HS-27A (cell line): ENCODE measurements at places on chromosomes 5 and 9.

- no peak for DNase-seq
Observed at GRCh38 chr5:173612948-173613347, 3.5 kb downstream of the BOD1 start.

DNA sequence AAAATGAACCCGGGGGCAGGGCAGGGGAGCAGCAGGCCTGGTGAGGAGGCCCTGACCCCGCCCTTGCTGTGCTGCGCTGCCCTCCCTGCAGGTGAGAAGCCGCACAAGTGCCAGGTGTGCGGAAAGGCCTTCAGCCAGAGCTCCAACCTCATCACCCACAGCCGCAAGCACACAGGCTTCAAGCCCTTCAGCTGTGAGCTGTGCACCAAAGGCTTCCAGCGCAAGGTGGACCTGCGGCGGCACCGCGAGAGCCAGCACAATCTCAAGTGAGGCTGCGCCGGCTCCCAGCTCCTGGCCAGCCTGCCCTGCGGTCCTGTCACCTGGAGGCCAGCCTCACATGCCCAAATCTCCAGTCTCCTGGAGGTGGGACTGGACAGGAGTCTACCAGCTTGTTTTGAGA lies 12.3 kb downstream of the GFI1B start:
- no peak for DNase-seq

GRCh38 chr5:57529864-57530263 lies 47.3 kb upstream of the ACTBL2 start:
- no peak for DNase-seq

DNA sequence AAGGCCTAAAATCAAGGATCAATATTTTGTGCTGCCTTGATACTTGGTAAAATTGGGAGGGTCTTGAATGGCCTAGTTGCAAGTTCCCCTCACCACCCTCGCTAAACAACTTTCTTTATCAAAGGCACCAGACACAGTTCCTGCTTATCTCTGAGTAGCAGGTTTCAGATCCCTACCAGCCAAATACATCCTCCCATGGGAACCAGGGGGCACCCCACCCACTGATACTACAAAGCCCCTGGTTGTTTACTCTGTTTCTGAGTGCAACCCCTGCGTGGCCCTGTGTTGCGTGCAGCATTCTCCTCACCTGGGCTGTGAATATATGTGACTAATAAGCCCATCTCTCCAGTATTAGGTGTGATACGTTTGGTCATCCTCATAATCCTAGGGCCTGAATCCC lies 314.9 kb downstream of the DRD1 start:
- no peak for DNase-seq

DNA sequence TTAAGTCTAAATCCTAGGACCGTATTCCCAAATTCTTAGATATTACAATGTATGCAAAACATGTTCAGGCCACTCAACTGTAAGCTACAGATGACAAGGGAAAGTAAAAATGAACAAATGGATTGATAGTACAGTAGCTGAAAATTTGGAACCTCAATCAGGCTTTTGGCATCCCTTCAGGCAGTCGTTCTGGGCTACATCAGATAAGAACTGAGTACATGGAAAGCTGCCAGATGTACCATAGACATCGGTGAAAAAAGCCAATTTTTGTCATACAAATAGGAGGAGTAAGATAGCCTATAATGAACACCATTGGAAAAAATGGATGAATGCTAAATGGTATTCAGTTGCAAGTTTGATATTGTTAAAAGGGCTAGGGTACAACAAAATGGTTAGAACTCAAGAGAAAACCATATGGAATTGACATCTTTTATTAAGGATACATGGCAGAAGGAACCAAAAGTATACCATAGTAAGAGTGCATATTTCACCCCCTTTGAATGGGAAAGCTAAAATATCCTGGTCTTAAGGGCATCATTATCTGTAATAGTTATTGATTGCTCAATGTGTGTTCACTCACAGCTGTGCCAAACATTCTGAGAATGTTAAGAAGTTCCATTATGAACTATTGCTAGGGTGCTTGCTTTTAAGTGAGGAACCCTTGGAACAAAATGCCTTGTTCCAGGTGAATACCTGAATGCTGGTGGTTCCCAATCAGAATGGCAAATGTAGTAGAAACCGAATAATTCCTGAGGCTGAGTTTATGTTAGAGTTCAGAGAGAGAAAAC lies 86.4 kb downstream of the NR3C1 start:
- no peak for DNase-seq

DNA sequence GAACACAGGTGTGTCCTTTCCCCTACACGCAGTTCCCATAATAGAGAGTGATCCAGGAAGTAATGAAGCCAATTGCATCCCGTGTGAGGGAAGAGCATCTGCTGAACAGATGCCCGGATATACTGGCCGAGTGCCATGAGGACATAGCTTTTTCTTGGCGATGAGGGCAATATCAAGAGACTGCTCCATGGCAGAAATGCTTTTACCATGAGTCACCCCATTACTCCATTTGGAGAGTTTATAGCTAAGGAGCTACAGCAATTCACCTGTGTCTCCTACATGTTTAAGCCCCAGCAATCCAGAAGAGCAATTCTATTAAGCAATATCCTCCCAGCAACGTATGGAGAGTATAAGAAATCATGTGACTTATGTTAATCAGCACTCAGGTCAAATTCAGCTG lies 222.0 kb upstream of the KLF4 start:
- peak; percentile 97 for DNase-seq

DNA sequence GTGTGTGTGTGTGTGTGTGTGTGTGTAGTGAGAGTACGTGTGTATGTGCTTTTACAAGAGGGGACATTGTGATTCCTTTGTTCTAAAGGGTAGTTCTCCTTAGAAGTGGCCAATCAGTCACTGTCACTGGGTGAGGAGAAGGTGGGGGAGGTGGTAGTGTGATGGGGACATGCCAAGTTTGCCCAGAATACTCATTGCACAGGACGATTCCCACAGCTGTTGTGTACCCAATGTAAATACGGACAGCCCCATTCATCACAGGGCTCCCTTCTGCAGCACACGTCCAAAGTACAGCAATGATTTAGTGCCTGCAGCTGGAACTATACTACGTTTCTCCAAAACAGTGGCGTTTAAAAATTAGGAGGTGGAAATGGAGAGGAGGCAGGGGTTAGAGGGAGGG lies 287.8 kb downstream of the TLR4 start:
- no peak for DNase-seq

DNA sequence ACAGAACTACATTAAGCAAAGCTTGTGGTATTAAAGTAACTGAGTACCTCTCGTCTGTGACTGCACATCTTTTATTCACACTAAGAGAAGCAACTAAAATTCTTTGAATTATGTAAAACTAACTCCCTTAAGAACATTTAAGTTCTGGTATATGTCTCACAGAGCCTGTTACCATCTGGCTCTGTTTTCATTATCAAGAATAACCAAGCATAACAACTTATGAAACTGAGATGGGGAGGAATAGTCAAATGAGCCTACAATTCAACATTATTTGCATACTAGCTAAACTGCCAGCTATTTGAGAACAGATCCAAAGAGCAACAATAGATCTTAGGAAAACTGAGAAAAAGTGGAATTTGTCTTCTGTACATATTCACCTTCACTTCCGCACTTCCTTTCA lies 25.3 kb upstream of the ISOC1 start:
- DNase-seq = no peak

GRCh38 chr9:97860451-97861147 lies 7.6 kb downstream of the FOXE1 start:
- no peak for DNase-seq

GRCh38 chr9:34451545-34451944 lies 6.8 kb downstream of the FAM219A start:
- no peak for DNase-seq

DNA sequence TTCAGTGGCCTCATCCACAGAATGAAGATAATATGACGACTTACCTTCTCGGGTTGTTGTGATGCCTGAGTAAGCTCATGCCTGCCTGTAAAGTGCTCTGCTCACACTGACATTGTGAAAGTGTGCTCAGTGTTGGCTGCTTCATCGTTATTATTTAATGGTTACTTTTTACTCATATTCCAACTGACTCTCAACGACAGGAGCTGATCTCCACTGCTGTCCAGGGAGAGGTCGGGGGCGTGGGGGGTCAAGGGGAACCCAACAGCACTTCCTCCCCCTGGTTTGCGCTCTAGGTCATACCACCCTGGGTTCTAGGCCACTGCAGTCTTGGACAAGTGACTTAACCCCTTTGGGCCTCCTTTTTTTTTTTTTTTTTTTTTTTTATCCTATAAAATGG lies 52.9 kb upstream of the ANGPTL2 start:
- DNase-seq = no peak

DNA sequence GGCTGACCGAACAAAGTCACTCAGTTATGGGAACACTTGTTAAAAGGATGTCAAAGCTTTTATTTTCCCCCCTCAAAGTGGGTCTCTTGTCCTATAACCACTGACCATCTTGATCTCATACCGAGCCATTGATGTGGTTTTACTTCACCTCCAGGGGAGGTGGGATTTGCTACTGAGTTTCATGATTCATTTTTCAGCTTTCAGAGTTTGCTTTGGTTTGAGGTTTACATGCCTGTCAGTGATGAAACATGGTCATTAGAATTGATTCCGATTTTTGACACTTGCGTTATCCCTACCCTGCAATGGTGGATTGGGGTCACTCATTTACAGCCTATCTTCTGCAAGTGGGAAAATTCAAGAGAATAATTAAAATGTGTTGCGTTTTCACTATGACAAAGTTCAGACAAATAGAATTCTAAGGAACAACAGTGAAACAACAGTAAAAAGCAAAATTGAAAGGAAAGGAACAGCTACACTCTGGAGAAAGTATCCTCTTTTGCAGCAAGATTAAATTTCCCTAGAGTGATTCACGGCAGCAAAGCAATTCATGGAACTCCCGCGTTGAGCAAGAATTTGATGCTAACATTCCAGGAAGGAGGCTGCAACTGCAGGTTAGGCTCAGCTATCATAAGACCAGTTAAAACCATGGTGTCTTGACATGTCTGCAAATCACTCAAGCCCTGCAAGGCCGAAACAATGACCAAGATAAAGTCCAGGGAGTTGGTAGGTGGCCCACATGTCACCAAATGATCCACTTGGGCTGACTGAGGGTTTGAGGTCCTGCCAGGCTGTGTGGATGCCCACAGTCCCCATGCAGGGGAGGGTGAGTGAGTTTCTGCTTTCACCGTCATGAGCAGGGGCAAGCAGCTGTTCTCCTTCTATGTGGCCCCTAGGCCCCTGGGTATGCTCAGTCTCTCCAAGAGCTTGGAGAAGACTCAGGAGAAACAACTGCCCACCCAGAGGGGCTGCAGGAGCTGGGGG lies 9.4 kb downstream of the GADD45G start:
- no peak for DNase-seq

DNA sequence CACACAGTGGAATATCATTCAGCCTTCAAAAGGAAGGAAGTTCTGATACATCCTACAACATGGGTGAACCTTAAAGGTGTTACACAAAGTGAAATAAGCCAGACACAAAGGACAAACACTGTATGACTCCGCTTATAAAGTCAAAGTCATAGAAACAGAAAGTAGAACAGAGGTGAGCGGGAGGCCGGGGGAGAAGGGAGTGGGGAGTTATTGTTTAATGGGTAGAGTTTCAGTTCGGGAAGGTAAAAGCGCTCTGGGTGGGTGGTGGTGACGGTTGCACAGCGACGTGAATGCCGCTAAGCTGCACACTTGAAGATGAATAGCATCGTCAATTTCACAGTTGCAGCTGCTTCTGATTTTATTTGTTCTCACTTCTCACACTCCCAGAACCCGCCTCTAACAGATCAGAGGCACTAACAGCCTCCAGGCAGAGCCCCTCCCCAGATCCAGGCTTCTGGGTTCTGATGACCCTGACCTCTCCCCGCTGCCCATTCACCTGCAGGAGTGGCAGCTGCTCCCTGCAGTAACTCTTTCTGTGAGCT lies 34.1 kb downstream of the BNIP1 start:
- DNase-seq = no peak

DNA sequence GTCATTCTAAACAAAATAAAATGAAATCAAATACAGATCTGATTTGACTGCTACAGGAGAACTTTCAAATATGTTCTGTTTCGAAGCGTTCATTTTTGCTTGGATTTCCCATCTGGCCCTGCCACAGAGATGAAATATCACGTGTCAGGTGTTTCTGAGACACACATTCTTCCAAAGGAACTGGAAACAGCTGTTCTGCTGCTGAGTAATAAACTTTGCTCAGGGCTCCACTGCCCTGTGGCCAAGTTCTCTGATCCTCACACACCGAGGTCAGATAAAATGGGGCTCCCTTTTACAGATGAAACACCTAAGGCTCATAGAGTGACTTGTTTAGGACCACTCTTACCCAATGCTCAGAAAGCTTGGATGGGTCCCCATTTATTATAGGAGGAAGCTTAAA lies 42.5 kb downstream of the FRMPD1 start:
- no peak for DNase-seq

DNA sequence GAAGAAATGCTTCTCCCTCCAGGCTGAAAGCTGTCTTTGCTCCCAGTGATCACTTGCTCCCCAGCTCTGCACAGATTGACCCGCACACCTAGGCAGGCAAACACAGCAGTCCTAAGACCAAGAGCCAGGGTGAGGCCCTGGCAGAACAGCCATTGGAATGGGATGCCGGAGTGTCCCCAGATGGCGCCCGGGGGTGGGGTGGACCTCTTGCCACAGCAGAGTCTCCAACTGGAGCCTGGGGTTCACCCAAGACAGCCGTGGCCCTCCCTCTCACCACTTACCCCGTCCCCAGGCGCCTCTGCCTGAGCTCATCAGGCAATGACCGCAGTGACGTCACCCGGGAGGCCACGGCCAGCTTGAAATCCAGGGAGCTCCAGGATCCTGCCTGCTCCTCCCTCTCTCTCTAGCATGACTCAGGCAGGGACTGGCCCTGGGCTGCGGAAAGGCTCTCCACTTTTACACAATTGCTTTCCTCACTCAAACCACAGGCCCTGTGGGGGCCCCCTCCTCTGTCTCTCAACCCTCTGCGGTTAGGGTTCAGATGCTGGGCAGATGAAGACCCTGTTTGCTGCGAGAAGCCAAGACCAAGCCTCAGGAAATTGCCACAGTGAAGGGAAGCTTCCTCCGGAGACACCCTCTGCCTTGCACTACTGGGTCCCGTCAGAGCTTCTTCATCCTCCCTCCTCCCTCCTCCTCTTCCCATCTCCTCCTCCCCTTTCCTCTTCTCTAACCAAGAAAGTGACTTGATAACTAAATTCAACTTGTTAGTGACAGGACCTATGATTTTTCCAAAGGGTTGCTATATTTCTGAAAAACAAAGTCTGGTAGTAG lies 24.3 kb upstream of the PTGES start:
- DNase-seq = peak; percentile 96

- no peak for DNase-seq
Observed at GRCh38 chr9:83218411-83219090, 155.6 kb upstream of the RASEF start.

- DNase-seq = peak; percentile 68
Observed at GRCh38 chr9:133506653-133507038, 18.1 kb downstream of the MYMK start.
